ENCODE measurements at places on chromosomes 5 and 9. TPM values are rescaled to one million over a fixed set of nuclear protein-coding genes. Genes with fewer than 3 reads are reported as not detected.
A peak's percentile ranks its signal among the peaks of the same experiment; 100 is the strongest.

The SELENOP gene
- total RNA-seq = 4.5 TPM

The YTHDC2 gene
- total RNA-seq = 16.5 TPM

The LAMC3 gene
- total RNA-seq = 9.2 TPM

The TCF7 gene
- not detected for total RNA-seq

The GABRP gene
- total RNA-seq = not detected

The GARNL3 gene
- total RNA-seq = 2.9 TPM

The TEX48 gene
- not detected for total RNA-seq

The IFNA2 gene
- total RNA-seq = not detected

DNA sequence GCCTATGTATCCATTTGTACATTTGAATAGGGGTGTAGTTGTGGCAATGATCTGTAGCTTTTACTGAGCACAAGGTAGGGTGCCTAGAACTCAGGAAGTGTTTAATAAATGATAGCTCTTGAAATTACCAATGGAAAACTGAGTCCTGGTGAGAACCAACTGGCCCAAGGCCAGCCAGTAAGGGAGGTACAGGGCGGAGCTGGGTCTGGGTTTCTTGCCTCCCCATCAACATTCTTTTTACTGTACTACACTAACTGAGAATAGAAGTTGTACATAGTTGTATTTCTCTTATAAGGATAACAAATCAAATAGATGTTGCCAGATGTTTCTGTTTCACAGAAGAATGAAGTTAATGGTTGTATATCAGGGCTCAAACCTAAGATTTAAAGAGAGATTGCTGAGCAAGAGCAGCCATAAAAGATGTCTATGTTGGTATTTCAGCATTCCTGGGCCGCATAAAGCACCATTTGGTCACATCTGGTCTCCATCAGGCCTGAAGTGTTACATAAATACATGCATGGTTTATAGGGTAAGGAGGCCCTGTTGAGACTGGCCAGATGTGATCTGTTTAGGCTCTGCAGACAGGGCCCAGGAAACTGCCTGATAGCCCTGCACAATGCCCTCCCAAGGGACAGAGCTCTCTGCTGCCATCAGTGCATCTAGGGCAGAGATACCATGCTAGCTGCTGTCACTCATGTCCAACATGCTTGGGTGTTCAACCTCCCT, 210.5 kb downstream of the NXNL2 start:
- DNase-seq = no peak

DNA sequence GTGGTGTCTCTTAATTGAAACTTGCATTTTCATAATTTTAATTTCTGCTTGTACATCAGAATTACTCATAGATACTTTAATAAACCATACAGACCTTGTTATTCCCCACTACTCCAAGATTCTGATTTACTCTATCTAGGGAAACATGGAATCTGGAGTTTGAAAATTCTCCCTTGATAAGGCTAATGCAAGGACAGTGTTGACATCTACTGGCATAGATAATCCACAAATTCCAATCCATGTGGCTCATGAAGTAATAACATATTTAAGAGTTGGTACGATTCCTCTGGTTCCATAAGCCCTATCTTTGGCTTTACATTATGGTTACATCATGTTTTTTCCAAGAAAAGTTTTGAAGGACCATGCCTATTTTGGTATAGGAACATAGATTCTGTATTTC, 759.2 kb downstream of the TLR4 start:
- no peak for DNase-seq

GRCh38 chr5:143412661-143413342, 9.3 kb upstream of the NR3C1 start:
- DNase-seq = no peak

- no peak for DNase-seq
These were observed 954.8 kb upstream of the C9orf72 start for GRCh38 chr9:28528049-28528448.

GRCh38 chr5:58965677-58966414, 383.0 kb downstream of the RAB3C start:
- DNase-seq = no peak

- no peak for DNase-seq
These were observed 47.7 kb upstream of the TCERG1 start for GRCh38 chr5:146399481-146399880.

DNA sequence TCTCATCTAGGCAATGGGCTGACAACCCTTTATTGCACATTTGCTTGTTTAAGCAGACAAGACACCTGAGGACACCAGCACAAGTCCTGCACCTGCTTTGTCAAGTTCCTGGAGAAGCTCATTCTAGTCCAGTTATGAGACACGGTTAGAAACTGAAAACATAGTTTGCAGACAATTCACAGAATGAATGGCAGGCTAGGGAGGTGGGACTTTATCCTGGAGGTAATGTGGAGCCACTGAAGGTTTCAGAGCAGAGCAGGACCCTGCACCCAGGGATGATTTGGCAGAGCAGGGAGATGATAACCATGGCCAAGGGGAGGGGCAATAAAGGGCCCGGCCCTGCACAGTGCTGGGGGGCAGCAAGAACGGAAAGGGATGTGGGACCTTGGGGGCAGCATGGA, 50.7 kb upstream of the SLC25A51 start:
- DNase-seq = no peak

GRCh38 chr9:20898885-20899554, 132.4 kb downstream of the HACD4 start:
- no peak for DNase-seq

- DNase-seq = peak; percentile 53
These were observed 6.3 kb upstream of the TRMT10B start for GRCh38 chr9:37747271-37747753.

GRCh38 chr5:111735583-111736270, 21.3 kb downstream of the NREP start:
- DNase-seq = peak; percentile 26

GRCh38 chr5:74500110-74500917, 140.2 kb downstream of the ENC1 start:
- DNase-seq = no peak

DNA sequence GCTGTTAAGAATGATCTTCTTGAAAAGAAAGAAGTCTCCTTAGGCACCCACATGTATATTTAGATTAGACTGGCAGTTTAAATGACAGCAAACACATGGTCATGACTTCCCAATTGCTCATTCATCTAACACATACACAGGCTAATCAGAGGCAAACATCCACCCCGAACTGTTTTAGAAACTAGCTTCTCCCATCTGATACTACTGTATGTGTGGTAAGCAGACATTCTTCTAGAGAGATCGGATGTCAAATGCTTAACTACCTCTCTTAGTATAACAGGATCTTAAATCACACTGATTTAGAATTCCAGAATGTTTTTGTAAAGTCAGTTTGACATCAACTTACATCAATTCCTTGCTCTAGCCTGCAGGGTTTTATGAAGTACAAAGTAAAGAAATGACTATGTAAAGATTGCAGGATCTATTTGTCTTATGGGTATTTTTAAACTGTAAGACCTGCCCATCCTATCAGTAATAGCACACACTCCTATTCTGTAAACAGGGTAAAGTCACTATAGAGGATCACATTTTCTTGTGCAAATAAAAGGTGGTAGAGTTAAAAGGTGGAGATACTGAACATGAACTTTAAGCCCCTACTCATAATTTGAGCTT, 239.7 kb downstream of the MLLT3 start:
- no peak for DNase-seq

GRCh38 chr9:136512651-136513071, 29.8 kb upstream of the SEC16A start:
- no peak for DNase-seq

GRCh38 chr5:125316915-125317535, 570.6 kb upstream of the ZNF608 start:
- DNase-seq = no peak

DNA sequence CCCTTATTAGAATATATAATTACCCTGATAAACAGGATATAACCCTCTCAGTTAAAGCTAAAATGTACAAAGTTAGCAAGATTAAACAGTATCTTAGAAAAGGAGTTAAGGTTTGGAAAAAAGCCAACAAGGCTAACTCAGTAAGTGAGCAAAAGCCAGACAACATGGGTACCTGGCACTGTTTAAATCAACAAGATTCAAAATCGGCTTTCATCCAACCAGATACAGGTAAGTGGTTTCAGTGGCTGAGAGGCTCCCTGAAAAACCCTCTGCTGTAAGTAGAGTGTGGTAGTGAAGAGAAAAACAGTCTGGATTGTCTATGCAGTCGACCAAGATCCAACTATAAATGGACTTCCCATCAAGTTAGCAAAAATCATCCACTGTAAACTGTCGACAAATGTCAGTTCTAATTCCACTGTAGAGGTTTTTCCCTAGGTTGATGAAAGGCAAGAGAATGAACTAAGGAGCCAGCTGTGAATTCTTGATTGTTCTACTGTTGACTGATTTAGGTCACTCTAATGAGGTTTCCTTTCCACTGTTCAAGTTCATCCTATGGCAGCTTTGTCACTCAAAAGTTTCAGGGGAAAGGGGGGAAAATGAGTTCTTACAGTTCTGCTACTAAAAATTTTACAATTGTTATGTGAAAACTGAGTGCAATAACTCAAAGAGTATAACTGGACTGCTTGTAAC, 27.3 kb downstream of the ETF1 start:
- DNase-seq = no peak

- DNase-seq = no peak
These were observed 284.2 kb downstream of the SMARCA2 start for GRCh38 chr9:2299156-2299842.

DNA sequence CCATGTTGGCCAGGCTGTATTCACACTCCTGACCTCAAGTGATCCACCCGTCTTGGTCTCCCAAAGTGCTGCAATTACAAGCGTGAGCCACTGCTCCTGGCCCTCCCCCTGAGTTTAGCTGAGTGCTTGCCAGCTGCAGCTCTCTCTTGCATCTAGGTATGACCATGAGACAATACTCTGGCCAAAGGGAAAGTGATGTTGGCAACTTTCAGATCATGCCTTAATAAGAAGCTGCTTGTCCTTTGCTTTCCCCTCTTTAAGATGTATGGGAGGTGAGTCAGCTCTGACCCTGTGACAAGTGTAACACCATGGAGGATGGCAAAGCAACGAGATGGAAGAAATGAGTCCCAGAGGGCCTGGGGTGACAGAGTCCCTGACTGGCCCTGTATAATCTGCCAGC, 18.7 kb upstream of the DCAF12 start:
- DNase-seq = no peak

GRCh38 chr9:87180841-87181240, 233.5 kb upstream of the GAS1 start:
- DNase-seq = no peak

DNA sequence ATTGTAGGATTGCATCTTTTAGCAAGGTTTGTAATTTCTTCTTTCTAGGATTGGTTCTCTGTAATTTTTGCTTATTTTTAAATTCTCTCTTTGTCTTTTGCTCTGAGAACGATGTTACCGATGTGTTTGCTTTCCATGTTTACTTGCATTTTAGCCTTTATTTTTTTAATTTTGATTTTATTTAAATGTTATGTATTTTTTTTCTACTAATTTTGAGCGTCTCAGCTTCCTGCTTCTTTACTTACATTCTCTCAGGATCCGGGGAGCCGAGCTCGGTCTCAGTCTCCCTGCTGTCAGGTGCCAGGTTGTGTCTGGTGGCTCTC, 20.9 kb downstream of the ANXA2R start:
- DNase-seq = no peak

GRCh38 chr5:11482011-11482410, 422.2 kb downstream of the CTNND2 start:
- no peak for DNase-seq

DNA sequence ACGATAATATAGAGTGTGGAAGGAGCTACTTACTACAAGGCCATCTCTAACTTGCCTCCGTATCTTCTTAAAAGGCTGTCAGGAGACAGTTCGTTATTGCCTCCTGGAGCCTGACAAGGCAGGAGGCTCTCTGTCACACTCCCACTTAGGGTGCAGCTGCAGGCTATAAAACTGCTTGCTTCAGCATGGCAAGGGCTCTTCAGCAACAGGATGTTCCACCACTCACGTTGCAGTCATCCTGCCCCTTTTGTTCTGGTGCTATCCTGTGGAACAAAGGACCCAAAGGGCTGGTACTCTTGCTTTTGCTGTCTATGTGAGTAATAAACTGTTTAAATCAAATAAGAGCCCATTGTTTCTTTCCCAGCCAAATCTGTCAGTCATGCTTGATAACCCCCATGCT, 508.9 kb downstream of the NTRK2 start:
- no peak for DNase-seq

Data from NCI-H460 (cell line).